ENCODE measurements at places on chromosomes 3 and 15. TPM values are rescaled to one million over a fixed set of nuclear protein-coding genes. Genes with fewer than 3 reads are reported as not detected.

The TM4SF1 gene
- total RNA-seq = 0.32 TPM

The ZKSCAN7 gene
- total RNA-seq = 1.6 TPM

The IRAK2 gene
- 5.6 TPM for total RNA-seq

- no peak for ATAC-seq
These were observed 107.3 kb upstream of the IGSF10 start for GRCh38 chr3:151568184-151568583.

Measured in activated T-helper 17 cell treated with anti-CD3 and anti-CD28 coated beads, Interleukin-2, amount 50 U/mL, for 72 hours (primary cell).